GM23248 (cell line): ENCODE measurements at places on chromosomes 7 and 10. TPM values are rescaled to one million over a fixed set of nuclear protein-coding genes. Genes with fewer than 3 reads are reported as not detected.

The KCND2 gene
- 1.5 and 2.7 TPM in 2 replicates for total RNA-seq

The ENO4 gene
- 0.11 and 0.51 TPM in 2 replicates for total RNA-seq

The IFIT3 gene
- 10.9 and 19.0 TPM in 2 replicates for total RNA-seq

The TTYH3 gene
- 25.3 and 33.6 TPM in 2 replicates for total RNA-seq

DNA sequence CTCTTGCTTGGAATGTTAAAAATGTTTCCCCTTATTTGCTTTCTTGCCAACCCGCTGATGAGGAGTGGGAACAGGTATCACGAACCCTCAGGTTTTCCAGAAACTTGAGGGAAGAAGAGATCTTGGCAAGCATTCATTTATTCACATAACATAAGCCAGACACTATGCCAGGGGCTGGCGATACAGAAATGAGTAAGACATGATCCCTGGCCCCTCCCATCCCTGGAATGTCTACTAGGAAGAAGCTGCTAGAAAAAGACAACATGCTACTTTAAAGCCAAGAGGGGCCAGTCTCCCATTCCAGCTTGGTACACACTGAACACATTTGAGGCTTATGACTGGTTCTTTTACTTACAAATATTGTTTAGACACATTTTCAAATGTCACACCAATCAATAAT, 26.4 kb downstream of the SLC35B4 start:
- DNase-seq, result peak; percentile 80

- DNase-seq, result no peak
These were observed 116.7 kb downstream of the RGS10 start for GRCh38 chr10:119425881-119426170.

DNA sequence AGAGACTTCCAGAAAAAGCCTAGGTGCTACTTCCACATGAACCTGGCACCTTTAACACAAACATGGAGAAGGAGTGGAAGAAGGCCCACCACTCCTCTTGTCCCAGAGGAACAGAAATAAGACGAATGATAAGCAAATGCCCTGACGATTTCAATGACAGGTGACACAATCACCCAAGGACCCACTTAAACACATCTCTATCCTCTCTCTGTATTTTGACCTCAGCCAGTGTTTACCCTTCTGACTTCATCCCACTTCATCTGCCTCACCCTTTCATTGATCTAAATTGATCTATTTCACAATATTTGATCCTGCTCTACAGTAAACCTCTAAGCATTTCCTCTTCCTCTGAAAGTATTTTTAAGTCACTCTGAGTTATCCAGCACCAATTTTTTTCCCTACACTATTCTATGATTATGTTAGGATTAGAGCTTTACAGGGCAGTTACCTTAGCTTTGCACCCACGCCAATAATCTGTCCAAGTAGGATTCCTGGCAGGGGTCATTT, 9.1 kb downstream of the GOT1 start:
- DNase-seq, result no peak

- DNase-seq, result no peak
These were observed 34.8 kb downstream of the MDFIC start for GRCh38 chr7:114956702-114957101.

DNA sequence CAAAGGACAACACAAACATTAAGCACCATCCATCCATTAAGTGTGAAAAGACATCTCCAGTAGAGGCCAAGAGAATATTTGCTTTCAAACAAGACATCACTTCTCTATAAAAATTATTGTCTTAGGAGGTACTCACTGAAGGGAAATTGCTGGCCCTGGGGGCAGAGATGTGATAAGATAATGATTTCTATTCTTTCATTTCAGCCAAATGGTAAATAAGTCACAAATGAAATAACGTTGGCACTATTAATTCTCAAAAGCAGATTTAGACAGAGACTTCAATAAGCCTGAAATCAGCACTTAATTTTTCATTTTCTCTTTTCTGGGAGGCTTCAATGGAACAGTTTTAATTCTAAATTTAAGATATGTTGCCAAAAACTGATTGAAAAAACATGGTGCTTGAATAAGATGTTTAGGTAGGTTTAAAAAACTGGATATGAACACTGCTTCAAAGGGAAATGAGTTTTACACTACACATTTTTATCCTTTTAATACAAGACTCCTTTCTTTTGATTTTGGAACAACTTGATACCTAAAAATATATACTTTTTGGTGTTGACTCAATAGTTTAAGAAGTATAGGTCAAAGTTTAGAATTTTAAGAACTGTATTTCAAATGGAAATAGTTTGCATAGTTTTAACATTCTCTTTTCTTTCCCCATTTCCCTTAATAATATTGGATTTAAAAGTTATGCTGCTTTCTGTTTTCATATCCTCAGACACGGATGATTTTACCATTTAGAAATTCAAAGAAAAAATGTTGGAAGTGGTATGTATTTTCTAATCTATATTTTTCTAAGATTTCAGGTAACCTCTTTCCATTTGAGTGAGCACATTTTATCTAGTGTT, 204.0 kb downstream of the AHR start:
- DNase-seq, result peak; percentile 17

GRCh38 chr7:82109288-82109687, 334.3 kb downstream of the CACNA2D1 start:
- DNase-seq, result peak; percentile 77

GRCh38 chr10:23516530-23516929, 77.7 kb downstream of the OTUD1 start:
- DNase-seq, result peak; percentile 65

DNA sequence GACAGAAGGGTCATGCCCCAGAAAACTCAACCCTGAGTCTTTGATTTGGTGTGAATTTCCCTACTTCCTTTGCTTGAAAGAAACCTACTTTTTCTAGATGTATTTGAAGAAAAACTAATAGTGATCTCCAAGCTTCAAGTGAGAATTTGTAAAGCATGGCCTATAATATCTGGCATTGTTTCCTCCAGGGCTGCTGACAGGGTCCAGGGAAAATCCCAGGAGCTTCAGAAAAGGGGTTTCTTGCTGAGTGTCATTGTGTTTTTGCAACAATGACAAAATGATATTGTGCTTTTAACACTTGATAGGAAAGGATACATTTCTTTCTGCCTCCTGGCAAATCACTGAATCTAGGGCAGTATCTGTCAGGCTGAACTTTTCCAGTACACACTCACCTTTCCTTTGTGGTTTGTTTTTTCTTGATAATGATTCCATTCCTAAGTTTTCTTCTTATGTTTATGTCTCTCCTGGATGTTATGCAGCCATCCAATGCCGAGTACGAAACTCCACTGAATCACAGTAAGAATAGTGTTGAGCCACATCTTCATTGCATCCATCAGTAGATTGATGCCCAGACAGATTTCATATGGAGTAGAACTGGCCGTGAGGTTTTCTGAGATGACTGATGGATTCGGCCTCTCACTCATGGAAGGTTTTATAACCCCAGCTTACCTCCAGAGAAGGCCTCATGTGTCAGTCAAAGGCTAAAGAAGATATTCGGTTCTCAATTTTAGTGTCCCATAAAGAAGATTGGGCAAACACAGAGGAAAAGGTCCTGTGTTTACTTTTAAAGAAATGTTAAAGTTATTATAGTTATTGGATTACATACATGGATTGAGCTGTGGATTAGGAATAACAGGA, 76.9 kb upstream of the STEAP1B start:
- DNase-seq, result no peak

DNA sequence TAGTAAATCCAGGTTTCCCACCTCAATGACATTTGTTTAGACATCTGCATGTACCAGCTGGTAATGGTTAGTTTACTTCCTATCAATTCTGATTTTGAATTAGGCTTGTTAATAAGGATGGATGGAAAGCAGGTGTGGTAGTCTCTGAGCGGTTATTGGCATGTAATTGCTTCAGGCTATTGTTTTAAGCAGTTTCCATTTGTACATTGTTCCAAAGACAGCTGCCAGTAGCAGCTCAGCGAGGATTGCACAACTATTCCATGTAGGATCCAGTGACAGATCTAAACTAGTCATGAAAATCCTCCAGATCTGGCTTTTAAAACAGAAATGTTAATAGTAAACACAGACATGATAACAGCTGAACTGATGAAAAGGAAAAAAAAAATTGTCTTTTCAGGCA, 436.0 kb upstream of the ADARB2 start:
- no peak for DNase-seq

- no peak for DNase-seq
These were observed 48.2 kb upstream of the FXYD4 start for GRCh38 chr10:43323245-43323644.

GRCh38 chr7:37410305-37411229, 38.1 kb downstream of the ELMO1 start:
- no peak for DNase-seq

- DNase-seq, result no peak
These were observed 103.1 kb upstream of the RPA3 start for GRCh38 chr7:7821517-7821916.

DNA sequence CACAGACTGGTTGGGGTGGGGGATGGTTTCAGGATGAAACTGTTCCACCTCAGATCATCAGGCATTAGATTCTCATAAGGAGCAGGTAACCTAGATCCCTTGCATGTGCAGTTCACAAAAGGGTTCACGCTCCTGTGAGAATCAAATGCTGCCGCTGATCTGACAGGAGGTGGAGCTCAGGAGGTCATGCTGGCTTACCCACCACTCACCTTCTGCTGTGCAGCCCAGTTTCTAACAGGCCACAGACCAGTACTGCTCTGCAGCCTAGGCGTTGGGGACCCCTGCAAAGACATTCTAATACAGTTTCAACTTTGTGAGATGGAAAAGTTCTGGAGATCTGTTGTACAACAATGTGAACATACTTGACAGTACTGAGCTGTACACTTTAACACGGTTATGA, 39.9 kb downstream of the STRA8 start:
- no peak for DNase-seq

GRCh38 chr10:78166261-78166660, 132.6 kb downstream of the RPS24 start:
- DNase-seq, result no peak

DNA sequence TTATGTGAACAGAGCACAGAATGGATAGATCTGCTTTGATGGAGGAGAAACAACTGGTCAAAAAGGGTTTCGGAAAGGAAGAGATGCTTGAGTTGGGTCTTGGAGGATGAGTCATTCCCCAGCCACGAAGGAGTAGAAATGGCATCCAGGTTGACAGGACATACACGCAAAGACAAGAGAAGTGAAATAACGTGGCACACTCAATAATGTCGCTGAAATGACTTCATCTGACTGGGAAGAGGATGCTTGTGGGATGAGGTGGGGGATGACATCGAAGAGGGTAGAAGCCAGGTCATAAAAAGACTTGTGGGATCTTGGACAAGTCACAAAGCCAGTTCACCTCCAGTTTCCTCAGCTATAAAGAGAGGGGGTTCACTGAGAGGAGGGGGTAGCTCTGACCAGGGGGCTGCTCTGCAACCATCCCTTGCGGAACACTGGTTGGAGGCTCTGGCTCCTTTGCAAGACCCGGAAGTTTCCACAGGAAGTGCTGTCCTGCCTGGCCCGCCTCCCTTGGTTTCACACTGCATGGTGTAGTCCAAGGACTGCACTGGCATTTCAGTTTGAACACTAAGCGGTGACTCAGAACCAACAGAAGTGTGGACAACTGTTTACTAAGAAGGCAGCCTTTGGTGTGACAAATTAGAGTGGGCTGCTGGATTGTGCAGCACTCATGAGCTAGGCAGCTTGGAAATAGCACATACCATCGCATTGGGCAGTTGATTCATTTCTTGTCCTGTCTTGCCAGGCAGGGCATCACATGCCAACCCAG, 189.9 kb upstream of the ADO start:
- DNase-seq, result peak; percentile 91

DNA sequence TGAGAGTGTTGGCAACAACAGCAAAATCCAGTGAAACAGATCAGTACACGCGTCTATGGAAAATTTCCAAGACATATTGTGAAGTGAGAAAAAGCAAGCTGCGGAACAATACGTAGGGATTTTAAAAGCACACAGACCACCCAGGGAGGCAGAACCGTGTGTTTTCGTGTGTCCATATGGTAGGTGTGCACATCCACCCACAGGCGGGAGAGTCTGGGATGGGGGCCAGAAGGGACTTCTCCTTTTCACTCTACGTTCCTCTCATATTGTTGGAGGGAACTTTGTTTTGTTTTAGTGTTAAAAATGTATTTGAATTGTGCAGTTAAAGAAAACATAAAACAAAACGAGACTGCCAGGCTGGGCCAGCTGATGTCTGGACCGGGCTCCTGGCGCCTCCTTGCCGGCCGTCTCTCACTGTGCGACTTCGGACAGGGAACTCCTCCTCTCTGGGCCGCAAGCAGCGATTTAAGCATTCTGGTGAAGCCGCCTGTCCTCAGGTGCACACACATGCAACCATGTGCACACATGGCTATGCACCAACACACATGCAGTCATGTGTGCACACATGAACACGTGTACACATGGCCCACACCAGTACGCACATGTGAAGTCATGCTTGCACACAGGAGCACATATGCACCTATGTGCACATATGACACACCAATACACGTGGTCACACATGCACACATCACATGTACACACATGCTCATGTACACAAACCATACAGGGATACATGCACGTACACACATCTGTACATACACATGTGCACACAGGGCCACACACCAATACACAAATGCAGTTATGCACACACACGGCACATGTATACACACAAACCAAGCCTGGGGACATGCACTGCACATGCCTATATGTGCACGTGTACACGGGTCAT, 141.1 kb downstream of the ELFN1 start:
- DNase-seq, result peak; percentile 44

DNA sequence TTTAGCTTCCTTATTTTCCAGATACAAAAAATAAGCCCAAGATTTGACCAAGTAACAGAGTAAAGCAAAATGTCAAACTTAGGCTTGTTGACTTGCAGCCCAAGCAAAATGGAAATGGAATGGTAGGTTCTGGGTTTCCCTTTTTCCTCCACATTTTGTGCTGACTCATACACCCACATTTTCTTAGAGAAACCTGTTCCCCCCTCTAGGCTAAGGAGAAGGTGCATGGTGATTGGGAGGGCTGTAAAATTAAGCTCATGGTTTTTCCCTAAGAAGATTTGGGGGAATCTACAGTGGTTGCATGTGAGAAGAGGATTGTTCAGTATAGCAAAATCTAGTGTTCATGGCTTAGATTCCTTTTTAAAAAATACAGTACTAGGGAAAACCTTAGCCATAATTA, 127.4 kb downstream of the ARL4A start:
- no peak for DNase-seq

DNA sequence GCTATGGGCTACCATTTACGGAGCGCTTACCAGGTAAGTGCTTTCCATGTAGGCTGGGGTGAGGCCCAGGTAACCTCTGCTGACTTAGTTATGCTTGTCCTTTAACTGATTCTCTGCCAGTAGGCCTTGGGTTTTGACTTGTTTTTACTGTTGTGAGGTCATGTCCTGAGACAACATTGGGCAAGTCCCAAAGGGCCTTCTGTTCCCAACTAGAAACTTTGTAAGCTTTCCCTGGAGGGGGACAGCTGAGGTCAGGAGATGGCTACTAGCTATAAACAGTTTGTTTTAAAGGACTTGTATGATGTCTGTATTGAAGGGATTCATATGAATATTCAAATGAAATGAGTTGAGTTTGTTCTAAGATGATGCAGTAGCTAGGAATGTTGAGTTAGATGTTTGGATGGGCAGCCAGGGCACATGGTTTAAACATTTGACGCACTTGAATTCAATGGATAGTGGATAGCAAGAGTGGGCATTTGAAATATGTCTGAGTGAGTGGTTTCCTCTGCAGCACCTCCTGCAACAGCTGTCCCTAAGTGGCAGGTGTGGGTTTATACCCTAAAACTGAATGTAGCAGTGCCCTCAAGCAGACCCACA, 10.0 kb upstream of the SGPL1 start:
- no peak for DNase-seq
